ENCODE measurements at places on chromosomes 4 and X.

DNA sequence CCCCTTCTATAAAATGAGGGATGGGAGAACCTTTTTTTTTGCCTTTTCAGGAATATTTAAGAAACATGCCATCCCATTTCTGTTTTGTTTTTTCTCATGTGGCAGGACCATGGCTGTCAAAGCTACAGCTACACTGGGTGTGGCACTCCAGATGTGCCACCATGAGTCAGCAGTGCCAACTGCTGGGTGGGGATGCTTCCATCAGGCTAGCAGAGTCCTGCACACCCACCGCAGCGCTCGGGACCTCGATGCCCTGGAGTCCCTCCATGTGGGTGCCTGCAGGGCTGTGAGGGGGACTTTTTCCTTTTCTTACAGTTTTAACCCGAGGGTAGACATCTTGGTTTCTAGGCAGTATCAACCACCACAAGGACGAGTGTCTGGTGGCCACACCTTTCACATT, 352.6 kb downstream of the NR3C2 start:
- DNase-seq, result no peak

- peak; percentile 42 for DNase-seq
Measured at GRCh38 chrX:68146054-68146453, 287.2 kb downstream of the OPHN1 start.

DNA sequence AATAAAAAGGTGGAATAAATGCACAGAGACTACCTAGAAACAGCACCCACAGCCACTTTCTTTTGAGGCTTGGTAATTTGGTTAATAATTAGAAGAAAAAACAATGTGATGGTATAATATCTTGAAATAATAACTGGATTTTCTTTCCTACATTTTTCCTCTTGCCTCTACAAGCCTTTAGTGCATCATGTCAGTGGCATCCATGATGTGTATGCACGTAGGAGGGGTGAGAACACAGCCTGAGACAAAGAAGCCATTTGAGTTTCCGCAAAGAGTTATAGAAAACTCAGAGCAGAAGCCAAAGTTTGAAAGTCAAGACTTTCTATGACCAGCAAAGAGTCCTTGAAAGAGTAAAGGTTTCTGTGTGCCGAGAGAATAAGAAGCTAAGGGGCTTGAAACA, 461.3 kb downstream of the BCOR start:
- no peak for DNase-seq

GRCh38 chr4:187128976-187129375, 405.3 kb upstream of the FAT1 start:
- DNase-seq, result peak; percentile 64

DNA sequence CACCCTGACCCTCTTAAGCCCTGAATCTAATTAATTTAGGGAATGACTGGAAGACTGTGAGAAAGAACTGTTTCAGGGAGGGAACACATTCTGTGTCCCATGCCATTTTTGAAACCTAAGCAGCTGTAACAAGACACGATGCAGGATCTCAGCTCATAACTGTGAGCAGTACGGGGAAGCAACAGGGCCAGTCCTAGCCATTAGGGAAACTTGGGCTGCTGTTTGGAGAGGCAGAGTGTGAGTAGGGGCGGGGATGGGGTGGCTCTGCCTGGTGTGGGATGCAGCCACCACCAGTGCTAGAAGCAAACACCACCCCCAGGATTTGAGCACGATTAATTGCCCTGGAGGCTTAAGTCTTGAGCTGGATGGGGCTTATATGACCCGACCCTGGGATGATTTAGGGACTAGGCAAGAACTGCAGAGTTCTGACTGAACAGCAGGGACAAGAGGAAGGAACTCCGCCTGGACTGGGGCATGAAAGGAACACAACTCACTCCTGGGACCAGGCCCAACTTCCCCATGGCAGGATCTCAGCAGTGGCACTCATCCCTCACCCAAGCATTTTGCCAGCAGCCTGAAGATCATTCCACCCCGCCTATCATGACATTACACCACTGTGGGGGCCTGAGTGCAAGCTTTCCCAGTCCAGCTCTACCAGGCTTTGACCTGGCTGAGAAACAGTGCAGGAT, 43.1 kb downstream of the ATRX start:
- DNase-seq, result no peak

DNA sequence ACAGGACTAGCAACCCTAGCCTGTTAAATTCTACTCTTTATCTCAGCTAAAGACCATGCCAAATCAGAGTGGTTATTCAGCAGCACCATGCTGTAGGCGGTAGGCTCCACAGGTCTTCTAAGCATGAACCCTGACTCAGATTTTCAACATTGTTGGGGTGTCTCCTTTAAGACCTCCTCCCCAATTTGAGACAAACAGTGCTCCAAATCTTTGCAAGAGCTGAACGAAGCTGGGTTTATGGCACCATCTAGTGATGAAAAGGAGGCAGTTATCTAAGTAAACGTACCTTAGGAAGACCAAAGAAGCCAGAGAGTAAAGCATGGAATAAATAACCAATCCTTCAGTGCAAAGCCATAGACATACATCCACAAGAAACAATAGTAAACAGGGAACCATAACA, 334.5 kb upstream of the SLC7A11 start:
- no peak for DNase-seq
